ENCODE measurements at places on chromosomes 6 and 20.

DNA sequence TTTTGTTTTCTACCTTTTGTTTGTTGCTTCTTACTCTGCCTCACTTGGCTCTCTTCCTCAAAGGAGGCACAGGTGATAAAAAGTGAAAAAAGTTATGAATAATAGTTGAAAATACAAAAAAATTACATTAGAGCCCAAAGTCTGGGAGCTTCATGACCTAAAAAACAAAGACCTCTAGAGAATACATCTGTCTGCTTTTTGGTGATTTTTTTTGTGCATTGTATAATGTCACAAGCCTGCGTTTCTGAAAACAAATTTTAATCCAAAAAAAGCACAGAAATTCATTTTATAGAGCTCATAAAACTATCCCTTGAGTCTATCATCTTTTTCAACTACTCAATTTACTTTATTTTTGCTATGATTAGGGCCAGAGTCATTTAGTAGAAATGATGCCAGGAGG lies 41.4 kb upstream of the ARHGAP18 start:
- no peak for DNase-seq

DNA sequence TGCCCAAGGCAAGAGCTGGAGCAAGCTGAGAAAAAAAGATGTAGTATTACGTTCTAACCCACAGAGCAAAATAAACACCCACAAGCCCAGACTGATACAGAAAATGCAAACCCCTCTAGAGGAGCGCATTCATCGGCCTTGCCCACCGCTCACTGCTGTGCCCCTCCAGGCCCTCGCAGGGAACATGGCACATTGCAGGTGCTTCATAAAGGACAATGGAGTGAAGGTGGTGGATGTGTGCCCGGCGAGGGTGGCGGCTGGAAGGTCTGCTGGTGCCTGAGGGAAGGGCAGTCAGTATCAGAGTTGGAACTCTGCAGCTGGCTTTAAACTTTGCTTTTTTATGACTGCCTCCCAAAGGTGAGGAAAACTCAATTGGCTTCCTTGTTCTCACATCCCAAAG lies 18.5 kb upstream of the IRF4 start:
- no peak for DNase-seq

GRCh38 chr6:145904391-145904790 lies 59.8 kb downstream of the SHPRH start:
- no peak for DNase-seq

GRCh38 chr20:16747291-16747811 lies 807 bp upstream of the OTOR start:
- no peak for DNase-seq

Data from stimulated activated CD8-positive, alpha-beta memory T cell treated with anti-CD3 and anti-CD28 coated beads, Interleukin-7, amount 100 ng/mL, for 24 hours (primary cell).